ENCODE measurements at places on chromosomes 5 and 9.
A peak's percentile ranks its signal among the peaks of the same experiment; 100 is the strongest.

GRCh38 chr9:88772575-88772974 is 218.7 kb upstream of the S1PR3 start:
- no peak for DNase-seq

- DNase-seq: no peak
Observed at GRCh38 chr5:132334812-132335211, 34.7 kb upstream of the SLC22A5 start.

GRCh38 chr5:95730730-95731570 is at the start of gene RHOBTB3:
RHOBTB3 (plus strand) TSS chr5:95731336; CDS start chr5:95731683, 347 bp downstream.
- DNase-seq: peak; percentile 10

GRCh38 chr5:112025757-112026156 is 268.8 kb upstream of the NREP start:
- no peak for DNase-seq

DNA sequence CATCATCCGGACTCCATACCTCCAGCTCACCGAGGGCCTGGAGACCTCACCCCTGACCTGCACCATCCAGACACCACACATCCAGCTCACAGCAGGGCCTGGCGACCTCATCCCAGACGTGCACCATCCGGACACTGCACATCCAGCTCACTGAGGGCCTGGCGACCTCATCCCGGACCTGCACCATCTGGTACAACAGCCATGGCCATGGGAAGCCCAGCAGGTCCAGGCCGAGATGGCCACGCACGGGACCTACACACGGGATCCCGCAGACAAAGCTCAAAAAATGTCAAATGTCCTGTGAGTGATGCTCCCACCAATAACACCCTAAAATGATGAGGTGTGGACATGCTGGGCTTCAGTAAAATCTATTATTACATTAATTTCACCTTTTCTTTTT is 9.7 kb downstream of the TERT start:
- DNase-seq: no peak

GRCh38 chr9:93624977-93625376 is 48.6 kb downstream of the PHF2 start:
- DNase-seq: no peak

DNA sequence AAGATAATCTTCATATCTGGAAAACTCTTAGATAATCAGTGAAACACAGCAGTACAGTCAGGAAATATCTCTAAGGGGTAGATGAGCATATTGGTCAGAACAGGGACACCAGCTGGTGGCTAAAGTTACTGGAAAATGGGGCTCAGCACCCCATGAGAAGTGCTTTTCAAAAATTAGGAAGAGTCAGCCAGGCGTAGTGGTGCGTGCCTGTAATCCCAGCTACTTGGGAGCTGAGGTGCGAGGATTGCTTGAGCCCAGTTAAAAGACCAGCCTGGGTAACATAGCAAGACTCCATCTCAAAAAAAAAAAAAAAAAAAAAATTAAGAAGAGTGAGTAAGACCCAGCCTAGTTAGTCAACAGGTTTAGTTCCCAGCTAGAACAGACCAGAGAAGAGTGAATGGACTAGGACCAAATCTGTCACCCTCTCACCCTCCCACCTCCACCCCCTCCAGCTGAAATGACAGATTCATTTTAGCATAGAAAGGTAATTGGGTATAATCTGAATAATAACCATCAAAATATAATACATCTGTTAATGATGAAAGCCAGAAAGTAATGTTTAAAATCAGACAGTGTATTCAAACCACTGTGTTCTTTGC is 120.9 kb downstream of the CDC42SE2 start:
- DNase-seq: no peak

DNA sequence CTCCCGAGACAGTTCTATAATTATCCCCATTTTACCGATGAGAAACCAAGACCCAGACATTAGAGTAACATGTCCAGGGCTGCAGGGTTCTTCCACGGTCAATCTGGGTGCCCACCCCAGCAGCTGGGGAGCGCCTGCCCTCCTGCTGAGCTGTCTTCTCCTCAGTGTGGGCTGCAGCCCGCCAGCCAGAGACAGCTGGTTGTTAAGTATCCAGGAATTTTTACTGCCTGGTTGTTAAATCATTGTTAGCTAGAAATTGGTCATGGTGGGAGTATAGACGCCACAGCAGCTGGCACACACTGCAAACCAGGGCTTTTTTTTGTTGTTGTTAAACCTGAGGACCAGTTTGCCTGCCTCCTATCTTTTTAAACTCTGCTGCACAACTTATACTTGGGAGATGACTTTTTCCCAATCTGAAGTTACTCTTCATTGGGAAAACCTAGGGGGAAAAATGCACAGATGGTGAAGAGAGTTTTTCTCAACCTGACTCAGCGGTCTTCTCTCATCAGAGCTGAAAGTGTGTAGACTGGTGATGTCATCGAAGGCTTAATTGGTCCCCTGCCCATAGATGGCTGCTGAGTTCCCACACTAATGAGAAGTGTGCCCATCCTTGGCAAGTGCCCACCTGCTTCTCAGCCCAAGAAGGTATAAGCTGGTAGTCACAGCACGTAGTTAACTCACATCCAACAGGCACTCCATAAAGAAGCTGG is 208.6 kb downstream of the DRD1 start:
- no peak for DNase-seq

DNA sequence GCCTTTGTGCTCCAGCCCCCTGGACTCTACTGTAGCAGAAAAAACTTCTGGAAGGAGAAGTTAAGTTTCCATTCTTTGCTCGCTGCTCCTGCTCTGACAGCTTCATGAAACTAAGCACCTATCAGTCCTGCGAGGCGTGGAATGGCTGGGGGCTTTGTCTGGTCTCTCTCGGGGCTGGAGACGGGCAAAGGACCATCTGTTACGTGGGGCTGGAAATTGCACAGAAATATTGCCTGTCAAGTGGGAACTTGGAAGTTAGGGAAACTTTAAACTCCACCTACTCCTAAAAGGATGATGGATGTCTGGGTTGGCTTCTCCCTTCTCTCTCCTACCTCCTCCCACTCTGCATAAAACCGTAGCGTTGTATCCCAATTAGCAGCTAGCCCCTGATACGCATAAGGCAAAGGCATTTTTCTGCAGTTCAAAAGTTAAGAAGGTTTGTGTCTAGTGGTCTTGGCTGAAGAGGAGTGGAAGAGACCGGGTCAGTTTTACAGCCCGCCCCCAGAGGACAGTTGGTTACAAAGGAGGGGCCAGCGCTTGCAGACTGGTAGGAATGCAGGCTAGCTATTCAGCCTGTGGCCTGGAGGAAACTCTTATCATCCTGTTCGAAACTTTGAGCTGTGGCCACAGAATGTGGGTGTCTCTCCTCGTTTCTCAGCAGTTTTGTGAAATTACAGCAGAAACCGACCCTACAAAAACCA is 1.3 kb downstream of the FBXL7 start:
- no peak for DNase-seq

GRCh38 chr5:176438959-176439757 is 9.0 kb upstream of the FAF2 start:
- no peak for DNase-seq

GRCh38 chr5:166916021-166916420 is 1375.4 kb upstream of the WWC1 start:
- DNase-seq: no peak

DNA sequence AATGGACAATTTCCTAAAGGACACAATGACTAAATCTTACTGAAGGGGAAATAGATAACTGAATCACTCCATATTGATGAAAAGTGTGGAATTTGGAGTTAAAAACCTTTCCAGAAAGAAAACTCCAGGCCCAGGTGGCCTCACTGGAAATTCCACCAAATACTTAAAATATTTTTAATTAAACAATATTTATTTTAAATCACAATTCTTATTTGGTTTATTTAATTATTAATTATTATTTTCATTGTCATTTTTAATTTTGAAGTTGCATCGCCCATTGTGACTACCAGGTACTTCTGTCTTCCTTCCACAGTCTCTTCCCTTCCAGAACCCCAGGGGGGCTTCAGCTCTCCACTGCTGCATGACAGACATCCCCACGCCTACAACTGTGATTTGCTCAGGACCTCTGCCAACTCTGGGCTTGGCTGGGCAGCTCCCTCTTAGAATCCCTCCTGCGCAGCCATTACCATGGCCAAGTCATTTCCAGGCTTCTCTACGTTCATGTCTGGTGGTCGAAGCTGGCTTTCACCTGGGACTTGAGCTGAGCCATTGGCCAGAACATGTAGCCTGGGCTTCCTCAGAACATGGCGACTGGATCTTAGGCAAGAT is 16.4 kb upstream of the GADD45G start:
- DNase-seq: no peak

DNA sequence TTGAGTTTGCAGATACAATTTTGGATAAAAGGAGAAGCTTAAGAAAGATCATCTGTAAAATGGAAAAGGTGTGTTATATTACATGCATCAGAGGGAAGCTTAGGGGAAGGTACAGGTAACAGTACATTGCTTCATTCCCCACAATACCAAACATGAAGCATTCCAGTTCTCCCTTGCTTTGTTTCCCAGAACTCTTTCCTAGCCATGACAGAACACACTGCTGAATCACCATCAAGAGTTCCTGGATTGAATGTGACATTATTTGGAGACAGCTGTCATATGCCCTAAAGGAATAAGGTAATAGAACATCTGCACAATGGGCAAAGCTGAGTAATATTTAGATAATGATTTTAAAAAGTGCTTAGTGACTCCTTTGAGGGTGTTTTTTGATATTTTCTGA is 303.5 kb upstream of the ST8SIA4 start:
- DNase-seq: no peak

GRCh38 chr9:29822458-29822857 is 2249.2 kb upstream of the C9orf72 start:
- DNase-seq: no peak

DNA sequence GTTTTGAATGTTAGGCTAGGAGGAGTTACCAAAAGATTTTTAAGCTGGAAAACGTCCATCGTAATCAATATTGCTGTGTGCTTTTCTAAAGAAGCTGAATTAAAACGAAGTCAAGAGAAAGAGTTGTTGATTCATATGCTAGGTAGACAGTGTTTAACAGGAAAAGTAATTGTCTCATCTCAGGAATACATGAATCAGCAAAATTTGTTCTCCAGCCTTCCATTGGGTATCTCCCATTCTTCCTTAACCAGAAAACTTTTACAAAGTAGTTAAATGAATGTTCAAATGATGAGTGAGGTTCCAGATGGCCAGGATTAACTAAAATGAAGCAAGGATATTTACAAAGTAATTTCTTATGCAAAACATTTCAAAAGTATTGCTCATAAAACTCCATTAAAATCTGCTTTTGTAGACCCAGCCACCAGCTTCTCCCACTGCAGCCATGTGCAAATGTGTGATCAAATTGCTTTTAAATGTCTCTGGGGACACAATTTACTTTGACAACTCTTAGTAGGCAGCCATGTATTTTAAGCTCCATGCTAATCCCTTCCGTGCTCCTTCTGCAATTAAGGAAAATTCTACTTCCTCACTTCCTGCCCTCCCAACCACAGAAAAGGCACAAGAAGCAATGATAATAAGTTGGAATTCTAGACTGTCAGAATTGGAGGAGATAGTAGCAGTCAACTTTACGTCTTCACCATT is 121.2 kb downstream of the HTR4 start:
- no peak for DNase-seq

GRCh38 chr5:123227216-123227615 is 138.2 kb downstream of the PRDM6 start:
- DNase-seq: no peak

DNA sequence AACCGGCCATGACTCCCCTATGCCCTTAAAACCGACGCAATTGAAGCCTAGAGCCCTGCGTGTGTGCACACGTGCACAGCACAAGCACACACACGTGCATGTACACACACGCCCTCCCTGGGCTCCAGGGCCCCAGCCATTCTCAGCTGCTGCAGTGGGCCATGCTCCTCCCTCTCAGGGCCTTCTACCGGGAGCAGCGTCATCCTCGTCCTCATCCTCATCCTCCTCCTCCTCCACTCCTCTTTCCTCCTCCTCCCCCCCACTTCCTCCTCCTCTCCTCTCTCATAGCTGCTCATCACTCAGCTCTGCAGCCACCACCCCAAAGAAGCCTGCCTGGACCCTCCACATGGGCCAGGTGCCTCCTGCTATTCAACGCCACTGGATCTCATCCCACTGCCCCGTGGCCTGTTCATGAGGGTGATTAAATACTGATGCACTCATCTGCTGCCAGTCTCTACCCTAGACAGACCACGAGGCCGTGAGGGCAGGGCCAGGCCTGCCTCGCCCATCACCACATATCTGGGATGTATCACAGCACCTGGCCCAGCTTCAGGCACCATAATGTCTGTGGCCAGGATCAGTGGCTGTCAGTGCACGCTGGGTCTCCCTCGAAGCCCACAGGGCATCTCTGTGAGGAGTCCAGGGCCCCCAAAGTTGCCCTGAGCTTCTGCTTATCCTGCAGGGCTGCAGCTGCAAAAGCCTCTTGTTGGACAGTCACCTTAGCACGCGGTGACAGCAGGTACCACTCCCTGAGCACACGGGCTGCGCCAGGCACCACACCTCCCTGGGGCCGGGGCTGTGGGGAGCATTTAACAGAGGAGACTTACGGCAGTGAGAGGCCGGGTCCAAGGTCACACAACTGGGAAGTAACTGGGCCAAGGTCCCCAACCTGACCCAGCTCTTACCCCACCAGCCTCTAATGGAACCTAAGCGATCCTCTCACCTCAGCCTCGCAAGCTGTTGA is 9.8 kb downstream of the FAM78A start:
- DNase-seq: no peak

GRCh38 chr9:101449071-101449721 is 13.6 kb upstream of the ALDOB start:
- DNase-seq: peak; percentile 4

GRCh38 chr5:43603344-43604217 is 601 bp downstream of the NNT start:
- DNase-seq: peak; percentile 74

GRCh38 chr9:90921969-90922368 is 120.3 kb downstream of the SYK start:
- no peak for DNase-seq

- DNase-seq: no peak
Observed at GRCh38 chr5:96855031-96855872, 21.0 kb upstream of the ERAP2 start.

DNA sequence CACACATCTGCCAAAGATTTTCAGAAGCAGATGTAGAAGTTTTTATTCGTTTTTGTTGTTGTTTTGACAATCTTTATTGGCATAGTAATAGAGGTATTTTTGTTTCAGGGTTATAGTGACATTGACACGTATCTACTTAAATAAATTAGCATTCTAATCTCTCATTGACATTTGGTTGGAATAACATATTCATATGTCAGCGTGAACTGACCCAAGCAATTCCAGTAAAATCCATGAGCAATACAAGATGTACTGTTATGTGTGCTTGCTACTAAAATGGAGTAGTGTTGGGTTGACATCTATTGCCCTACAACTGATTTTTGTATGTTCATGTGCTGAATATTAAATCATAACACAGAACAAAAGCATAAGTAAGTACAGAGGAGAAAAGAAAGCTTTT is 284.4 kb upstream of the SMC2 start:
- no peak for DNase-seq

GRCh38 chr5:343461-344401 is 22.2 kb downstream of the AHRR start:
- DNase-seq: peak; percentile 65

GRCh38 chr9:77085416-77085815 is 66.0 kb downstream of the FOXB2 start:
- DNase-seq: no peak

- DNase-seq: no peak
Observed at GRCh38 chr5:130279386-130279785, 375.1 kb downstream of the CHSY3 start.

GRCh38 chr5:89759802-89760201 is 649.8 kb downstream of the CETN3 start:
- DNase-seq: no peak

- no peak for DNase-seq
Observed at GRCh38 chr5:54799645-54800044, 185.7 kb downstream of the ESM1 start.

Data from CD8-positive, alpha-beta memory T cell (primary cell).